NCI-H510A (cell line): ENCODE measurements at places on chromosomes 6 and 20.

DNA sequence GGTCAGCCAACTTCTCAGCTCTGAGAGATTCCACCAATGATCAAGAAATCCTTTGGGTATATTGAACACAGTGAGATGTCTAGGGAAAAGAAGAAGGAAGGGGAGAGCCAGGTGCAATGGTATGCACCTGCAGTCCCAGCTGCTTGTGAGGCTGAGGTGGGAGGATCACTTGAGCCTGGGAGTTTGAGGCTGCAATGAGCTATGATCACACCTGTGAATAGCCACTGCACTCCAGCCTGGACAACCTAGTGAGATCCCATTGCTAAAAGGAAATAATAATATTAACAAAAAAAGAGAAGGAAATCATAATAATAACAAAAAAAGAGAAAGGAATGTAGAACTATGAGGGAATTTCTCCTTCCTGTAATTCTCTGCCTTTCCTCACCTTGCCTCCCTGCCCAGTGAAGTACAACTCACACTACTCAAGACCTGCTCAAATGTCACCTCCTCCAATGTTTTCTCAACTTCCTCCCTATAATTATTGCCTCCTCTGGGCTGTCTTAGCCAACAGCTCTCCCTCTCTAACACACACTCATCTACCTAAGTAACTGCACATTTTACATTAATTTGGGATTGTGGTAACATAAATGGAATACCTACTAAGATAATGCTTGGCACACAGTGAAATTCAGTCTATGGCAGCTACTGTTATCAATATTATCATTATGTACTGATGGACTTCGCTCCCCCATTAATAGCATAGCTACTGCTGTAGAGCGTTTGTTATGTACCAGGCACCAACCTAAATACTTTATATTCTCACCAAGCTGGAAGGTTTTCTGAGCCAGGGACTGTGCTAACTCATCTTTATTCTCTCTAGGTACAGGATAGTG lies 103.6 kb downstream of the KIF13A start:
- no peak for DNase-seq

GRCh38 chr6:118844915-118845314 lies 49.0 kb upstream of the ASF1A start:
- DNase-seq, result no peak

- DNase-seq, result no peak
These were observed 134.2 kb downstream of the CARMIL1 start for GRCh38 chr6:25413207-25413905.

DNA sequence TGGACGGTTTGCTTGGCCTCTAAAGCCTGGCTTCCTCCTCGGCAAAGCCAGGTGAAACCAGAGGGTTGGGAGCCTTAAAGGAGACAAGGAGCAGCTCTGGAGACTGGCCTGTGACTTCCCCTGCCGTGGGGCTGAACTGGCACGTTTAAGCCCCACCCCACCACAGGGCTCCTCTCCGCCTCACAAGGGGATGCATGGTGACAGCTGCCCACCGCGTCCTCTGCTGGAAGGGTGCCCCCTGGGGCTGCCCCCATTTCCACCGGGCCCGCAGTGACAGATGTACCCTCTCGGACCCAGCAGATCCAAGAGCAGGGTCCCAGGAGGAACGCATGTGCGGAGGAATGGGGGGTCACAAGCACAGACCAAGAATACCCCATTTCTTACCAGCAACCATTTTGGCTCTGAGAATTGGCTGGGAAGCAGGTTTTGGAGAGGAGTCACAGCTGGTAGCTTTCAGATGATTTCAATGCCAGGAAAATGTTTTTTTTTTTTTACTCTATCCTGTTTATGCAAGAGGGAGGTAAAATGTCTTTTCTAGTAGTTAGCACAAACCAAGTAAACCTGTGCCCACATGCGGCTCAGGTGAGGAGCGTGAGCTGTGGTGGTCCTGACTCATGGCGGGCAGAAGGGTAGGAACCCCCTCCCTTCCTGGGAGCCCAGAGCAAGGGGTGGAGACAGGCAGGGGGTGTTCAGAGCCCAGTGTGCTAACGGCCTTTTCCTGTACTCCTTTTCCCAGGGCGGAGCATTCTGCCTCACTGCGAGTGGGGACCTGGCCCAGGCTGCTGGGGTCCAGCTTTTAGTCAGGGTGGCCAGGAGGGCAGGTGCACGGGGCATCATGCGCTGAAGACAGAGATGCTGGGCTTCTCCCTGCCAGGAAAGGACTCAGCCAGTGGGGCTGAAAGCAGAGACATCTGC lies 33.0 kb downstream of the FRMD1 start:
- DNase-seq, result no peak

DNA sequence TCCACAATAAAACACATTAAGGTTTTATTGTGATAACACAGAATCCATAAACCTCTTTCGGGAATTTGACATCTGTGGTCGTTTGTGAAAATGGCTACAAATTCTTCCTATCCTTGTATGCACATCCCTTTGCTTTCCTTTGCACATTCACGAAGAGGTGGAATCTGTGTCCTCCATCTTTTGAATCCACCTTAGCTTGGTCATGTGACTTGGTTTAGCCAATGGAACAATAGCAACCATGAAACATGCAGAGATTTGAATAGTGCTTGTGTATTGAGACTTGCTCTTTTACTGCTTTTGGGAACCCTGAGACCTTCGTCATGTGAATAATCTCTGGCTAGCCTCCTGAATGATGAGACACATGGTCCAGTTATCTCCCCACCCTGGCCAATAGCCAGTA lies 49.7 kb upstream of the NOP56 start:
- no peak for DNase-seq

GRCh38 chr6:36604090-36605060 lies 10.2 kb downstream of the SRSF3 start:
- no peak for DNase-seq

GRCh38 chr20:6231556-6231955 lies 108.7 kb upstream of the FERMT1 start:
- DNase-seq, result no peak
